ENCODE measurements at places on chromosomes 1 and 21.

- no peak for DNase-seq
These were observed 178.5 kb upstream of the GALNT2 start for GRCh38 chr1:229888561-229889001.

- DNase-seq = no peak
These were observed 13.4 kb upstream of the FTCD start for GRCh38 chr21:46168659-46169386.

GRCh38 chr1:74485622-74486021 is 26.8 kb downstream of the LRRC53 start:
- DNase-seq = no peak

DNA sequence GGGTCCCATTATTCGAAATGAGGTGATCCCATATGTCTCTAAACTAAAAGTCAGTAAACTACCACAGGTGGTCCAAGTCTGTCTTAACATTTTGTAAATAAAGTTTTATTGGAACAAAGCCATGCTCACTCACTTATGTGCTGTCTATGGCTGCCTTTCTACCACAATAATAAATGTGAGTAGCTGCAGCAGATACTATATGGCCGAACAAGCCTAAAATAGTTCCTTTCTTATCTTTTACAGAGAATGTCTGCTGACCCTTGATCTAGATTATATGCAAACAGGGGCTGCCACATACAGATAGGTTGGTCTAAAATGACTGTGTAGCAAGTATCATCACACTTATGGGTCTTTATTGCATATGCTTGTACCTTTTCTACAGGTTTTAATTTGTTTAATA is 140.0 kb downstream of the VAV3 start:
- DNase-seq = no peak

- DNase-seq = no peak
These were observed 302.7 kb downstream of the DISC1 start for GRCh38 chr1:231929311-231929710.

- no peak for DNase-seq
These were observed 45.3 kb downstream of the AKNAD1 start for GRCh38 chr1:108811611-108812010.

DNA sequence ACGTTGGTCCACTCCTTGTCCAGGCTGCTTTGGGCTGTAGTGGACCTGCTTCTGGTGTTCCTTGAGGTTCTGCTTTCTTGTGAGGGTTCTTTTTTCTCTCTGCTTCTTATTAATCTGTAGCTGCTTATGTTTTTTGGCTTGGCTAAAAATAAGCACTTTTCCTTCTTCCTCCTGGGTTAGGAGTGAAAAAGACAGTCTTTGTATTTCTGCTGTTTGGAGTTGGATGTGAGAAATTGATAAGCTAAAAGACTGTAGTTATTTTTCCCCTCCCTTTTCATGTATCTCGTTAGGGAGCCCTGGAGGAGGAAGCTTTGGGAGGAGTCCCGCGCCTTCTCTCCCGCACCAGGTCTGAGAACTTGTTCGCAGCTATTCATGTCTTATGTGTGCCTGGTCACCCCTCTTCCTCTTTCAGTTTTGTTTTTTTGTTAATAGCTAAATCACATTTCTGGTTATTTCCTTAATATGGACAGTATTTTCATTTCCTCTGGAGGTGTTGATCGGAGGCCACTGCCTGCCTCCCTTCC is 79.0 kb downstream of the GALNT2 start:
- DNase-seq = peak; percentile 26

DNA sequence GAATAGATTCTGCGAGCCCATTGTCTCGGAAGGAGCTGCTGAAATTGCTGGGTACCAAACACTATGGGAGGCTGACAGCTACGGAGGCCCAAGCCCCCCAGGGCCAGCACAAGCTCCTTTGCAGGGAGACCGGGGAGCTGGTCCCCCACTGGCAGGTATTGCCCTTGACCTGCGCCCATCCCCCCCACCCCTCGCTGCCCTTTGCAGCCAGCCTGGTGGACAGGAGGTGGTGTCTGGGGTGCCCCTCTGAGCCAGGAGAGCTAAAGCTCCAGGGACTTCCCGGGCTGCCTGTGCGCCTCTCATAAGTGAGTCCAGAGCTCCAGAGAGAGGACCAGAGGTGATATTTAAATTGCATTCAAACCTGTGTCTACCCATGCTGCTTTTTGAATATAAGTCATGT is 5.4 kb downstream of the SERTAD4 start:
- DNase-seq = no peak

DNA sequence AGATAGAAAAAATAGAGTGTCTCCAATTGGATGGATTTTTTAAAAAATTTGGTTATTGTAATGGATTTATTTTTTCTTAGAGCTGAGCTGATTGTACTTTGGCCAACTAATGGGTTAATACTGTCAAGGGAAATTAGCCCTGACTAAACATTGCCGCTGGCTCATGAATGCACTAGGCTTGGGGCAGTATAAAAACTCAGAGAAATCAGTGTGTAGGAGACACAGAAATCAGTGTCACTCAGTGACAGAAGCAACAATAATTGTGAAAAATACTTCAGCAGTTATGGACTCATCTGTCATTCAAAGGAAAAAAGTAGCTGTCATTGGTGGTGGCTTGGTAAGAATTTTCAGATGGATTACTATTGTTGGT is at the start of gene KMO:
Gene KMO (plus strand): TSS at position 217 of the 370 bp plus-strand sequence. CDS start 67 bp downstream, at position 284.
- no peak for DNase-seq

- no peak for DNase-seq
These were observed 10.9 kb downstream of the TCEANC2 start for GRCh38 chr1:54064299-54064698.

DNA sequence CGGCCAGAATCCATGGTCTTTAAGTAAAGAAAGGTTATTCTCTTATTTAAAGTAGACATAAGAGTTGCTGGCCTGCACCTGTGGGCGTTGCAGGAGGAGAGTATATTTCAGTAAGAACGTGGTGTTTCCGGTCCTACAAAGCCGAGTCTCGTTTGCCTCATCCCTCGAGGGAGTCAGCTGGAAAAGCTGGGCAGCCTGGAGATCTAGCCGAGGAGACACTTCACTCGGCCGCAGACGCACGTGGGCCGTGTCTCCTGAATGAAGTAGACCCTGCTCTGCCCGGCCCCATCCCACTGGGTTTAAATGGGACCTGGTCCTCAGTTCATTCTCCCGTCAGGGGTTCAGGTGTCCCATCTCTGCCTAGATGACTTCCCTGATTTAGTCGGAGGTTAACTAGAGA is 14.9 kb downstream of the SLC45A1 start:
- no peak for DNase-seq

- no peak for DNase-seq
These were observed 64.2 kb downstream of the ACOT7 start for GRCh38 chr1:6329396-6329795.

DNA sequence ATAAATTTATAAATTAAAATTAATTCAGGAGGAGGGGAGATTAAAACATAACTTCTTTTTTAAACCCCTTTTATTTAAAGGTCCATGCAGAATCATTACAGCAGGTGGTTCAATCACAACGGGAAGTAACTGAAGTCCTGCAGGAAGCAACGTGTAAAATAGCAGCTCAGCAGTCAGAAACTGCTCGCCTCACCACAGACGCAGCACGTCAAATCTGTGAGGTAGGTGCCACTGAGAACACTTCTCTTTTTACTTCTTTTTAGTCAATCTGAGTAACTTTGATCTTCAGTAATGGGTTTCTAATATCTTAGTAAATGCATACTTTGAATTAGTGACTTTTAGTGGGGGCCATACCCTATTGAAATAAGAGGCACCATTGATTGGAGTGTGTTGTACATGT is 87.0 kb downstream of the CEP350 start:
- no peak for DNase-seq

- no peak for DNase-seq
These were observed 99.4 kb downstream of the CAMTA1 start for GRCh38 chr1:6884652-6885153.

GRCh38 chr1:234504969-234505768 is 26.2 kb upstream of the TARBP1 start:
- no peak for DNase-seq

GRCh38 chr21:45865106-45865835 is 116.3 kb upstream of the COL6A1 start:
- no peak for DNase-seq

DNA sequence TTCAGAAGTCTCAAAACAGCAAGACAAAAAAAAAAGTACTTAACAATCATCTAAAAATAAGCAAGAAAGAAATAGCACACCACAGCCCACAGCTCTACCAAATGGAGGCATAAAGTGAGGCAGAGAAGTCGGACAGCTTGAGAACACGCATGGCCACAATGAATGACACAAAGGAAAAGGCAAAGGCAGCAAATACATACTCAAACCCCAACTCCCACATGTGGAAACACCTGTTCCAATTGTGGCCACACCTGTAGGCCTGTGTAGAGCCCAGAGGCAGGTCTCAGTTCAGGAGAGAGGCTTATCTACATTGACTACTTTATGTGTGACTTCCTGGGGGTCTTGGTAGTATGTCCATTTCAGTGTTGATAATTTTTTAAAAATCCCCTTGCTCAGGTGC is 543.5 kb downstream of the LMO4 start:
- peak; percentile 19 for DNase-seq

GRCh38 chr1:83818916-83819315 is 180.0 kb downstream of the TTLL7 start:
- no peak for DNase-seq

DNA sequence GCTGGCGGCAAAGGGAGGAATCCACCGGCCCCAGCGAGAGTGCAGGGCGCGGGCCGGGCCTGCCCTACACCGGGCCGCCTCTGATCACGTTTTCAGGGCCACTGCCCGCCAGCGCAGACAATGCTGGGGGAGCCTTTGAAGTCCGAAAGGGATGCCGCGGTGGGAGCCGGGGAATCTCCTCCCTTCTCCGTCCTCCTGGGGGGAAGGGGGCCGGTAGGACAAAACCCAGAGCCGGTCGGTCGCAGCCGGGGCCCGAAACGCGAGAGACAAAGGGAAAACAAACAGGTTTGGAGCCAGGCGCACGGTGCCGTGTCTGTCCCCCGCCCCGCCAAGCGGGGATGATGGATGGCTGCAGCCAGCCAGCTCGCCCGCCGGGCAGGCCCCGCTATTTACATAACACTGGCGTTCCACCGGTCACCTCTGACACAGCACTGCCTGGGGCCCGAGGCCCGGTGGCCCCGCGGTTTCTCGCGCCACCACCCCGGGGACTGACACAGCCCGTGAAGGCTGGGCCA is 92.0 kb downstream of the CASZ1 start:
- no peak for DNase-seq

GRCh38 chr1:182110635-182111034 is 49.1 kb upstream of the ZNF648 start:
- DNase-seq = no peak

- DNase-seq = no peak
These were observed 3.2 kb downstream of the GSTM2 start for GRCh38 chr1:109671067-109671466.

DNA sequence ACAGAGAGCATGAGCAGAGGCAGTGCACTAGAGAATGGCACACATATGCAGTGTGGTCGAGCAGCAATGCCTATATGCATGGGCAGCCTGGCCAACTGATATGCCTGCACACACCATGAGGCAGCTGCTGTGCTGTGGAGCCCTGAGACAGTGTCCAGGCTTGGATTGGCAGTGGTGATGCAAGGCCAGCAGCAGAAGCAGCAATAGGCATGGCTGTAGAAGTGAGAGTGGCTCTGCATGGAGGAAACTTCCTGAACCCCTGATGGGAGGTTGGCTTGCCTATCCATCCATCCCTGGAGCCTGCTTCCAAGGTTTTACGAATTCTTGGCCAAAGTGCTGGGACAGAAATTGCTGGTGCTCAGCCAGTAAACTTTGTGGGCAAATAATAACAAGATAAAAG is 89.7 kb downstream of the DIRAS3 start:
- DNase-seq = no peak
